ENCODE measurements at places on chromosomes 12 and 14. TPM values are rescaled to one million over a fixed set of nuclear protein-coding genes. Genes with fewer than 3 reads are reported as not detected.

ENDOU gene
- 0.31 TPM for total RNA-seq

SMIM41 gene
- 2.2 TPM for total RNA-seq

AMDHD1 gene
- total RNA-seq, result 0.51 TPM

TPH2 gene
- total RNA-seq, result not detected

EPYC gene
- 0.31 TPM for total RNA-seq

RAB2B gene
- 42.7 TPM for total RNA-seq

KRT7 gene
- total RNA-seq, result 33.6 TPM

- no peak overlapping the region for H3K27ac ChIP-seq
- H3K27me3 ChIP-seq, result no peaks in the 10 kb centered on the region
- no peak for DNase-seq
- no peaks in the 10 kb centered on the region for H3K4me1 ChIP-seq
- H3K4me3 ChIP-seq, result no peak overlapping the region
Observed at GRCh38 chr12:113720629-113721028, 245.5 kb downstream of the RBM19 start.

GRCh38 chr14:71579331-71579730, 352.9 kb upstream of the RGS6 start:
- H3K4me1 ChIP-seq, result peaks cover 15% of the 10 kb centered on the region
- H3K27me3 ChIP-seq, result no peaks in the 10 kb centered on the region
- H3K36me3 ChIP-seq, result no peaks in the 10 kb centered on the region
- no peak overlapping the region for H3K4me3 ChIP-seq

GRCh38 chr14:88170333-88170732, 152.7 kb downstream of the KCNK10 start:
- H3K36me3 ChIP-seq, result no peaks in the 10 kb centered on the region
- H3K27me3 ChIP-seq, result no peaks in the 10 kb centered on the region
- no peak for DNase-seq
- H3K4me3 ChIP-seq, result no peak overlapping the region

DNA sequence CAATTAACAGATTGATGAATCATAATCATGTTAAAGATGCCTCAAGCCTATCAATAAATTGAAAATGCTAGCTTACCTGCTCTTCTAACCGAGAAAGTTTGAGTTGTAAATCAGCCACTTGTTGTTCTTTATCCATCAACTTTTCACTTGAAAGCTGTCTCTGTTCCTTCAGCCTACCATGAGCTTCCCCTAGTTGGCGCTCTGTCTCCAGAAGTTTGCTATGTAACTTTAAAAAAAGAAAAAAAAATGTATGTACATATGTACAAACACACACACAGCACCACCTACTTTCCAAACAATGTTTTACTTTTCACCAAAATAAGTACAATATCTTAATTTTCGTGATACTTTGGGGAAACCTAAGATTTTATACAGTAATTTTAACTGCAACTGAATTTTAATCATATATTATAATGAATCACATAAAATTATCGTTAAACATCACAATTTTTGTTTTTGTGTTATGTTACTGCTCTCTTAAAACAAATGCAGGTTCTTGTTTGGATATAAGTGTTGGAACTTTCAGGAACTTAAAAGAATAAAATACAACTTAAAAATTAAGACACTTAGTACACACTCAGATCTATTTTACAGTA, 101.2 kb downstream of the EEA1 start:
- H3K27me3 ChIP-seq, result no peaks in the 10 kb centered on the region
- H3K4me1 ChIP-seq, result no peaks in the 10 kb centered on the region
- no peak overlapping the region for H3K4me3 ChIP-seq
- no peak overlapping the region for H3K27ac ChIP-seq
- DNase-seq, result peak; percentile 67

DNA sequence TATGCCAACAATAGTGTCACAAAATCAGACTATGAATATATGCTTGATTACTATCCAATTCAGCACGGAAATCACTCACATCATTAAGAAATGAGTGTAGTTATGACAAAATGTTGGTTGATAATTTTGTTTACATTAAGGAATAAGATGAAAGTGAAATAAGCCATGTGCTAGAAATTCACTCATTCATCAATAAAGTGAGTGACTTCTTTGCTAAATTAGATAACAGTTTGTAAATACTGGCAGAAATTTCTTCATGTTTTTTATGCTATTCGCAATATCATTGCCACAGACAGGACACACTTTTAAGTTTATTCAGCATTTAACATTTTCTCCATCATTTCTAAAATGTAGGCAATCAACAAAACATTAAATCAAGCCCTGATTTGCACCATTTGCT, 147.5 kb upstream of the FSCB start:
- H3K4me3 ChIP-seq, result no peak overlapping the region
- H3K27me3 ChIP-seq, result no peaks in the 10 kb centered on the region
- no peaks in the 10 kb centered on the region for H3K36me3 ChIP-seq
- DNase-seq, result no peak

DNA sequence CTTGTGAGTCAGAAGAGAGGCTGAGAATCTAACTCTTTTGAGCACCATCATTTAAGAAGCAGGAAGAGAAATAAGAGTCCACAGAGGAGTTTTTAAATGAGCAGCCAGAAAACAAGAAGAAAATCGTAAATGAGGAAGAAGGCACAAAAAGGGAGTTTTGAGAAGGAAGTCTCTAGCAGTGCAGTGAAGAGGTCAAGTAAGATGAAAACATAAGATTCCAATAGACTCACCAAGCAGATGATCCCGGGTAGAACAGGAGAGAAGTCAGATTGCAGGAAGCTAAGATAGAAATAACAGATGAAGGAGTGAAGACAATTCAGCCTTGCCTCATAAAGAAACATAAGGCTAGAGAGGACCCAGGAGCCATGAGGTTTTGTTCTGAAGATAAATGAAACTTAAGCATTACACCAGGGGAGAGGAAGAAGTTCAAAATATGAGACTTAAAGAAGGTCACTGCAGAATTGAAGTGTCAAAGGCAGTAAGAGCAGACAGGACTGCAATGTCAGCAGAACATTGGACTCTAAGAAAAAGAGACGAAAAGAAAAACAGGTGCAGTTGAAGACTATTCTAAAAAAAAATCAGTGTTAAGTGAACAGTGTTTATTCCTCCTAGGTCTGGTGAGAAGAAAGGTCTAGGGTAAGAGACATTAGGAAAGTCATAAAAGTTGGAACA, 229.0 kb downstream of the SEC23A start:
- H3K27ac ChIP-seq, result no peak overlapping the region
- no peaks in the 10 kb centered on the region for H3K27me3 ChIP-seq
- H3K4me3 ChIP-seq, result no peak overlapping the region
- H3K36me3 ChIP-seq, result no peaks in the 10 kb centered on the region
- peaks cover 7% of the 10 kb centered on the region for H3K4me1 ChIP-seq

GRCh38 chr12:76142305-76142704, 57.8 kb upstream of the NAP1L1 start:
- no peak for DNase-seq
- H3K36me3 ChIP-seq, result no peaks in the 10 kb centered on the region
- no peak overlapping the region for H3K4me3 ChIP-seq
- H3K4me1 ChIP-seq, result peaks cover 8% of the 10 kb centered on the region

- no peaks in the 10 kb centered on the region for H3K4me1 ChIP-seq
- no peak overlapping the region for H3K27ac ChIP-seq
- DNase-seq, result no peak
- no peaks in the 10 kb centered on the region for H3K36me3 ChIP-seq
Observed at GRCh38 chr12:2526371-2526770, 268.4 kb upstream of the FKBP4 start.

DNA sequence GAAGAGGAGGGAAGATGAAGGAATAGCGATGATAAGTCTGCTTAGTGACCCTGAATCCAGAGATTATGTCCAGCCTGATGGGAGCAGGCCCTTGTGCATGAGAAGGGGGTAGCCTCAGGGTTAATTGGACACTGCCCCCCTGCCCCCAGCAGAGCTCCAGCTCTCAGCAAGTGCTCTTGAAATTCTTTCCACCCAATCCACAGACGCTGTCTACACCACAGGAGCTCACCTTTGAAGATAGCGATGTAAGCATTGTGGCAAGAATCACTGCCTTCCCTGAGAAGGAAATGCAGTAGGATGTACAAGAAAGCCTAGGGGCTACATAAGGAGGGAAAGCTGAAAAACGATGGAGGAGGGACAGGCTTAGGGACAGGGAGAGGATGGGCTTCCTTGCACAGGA, 39.4 kb downstream of the CRACR2A start:
- no peak overlapping the region for H3K4me3 ChIP-seq
- no peaks in the 10 kb centered on the region for H3K27me3 ChIP-seq
- DNase-seq, result no peak
- H3K36me3 ChIP-seq, result peaks cover 2% of the 10 kb centered on the region
- H3K4me1 ChIP-seq, result no peaks in the 10 kb centered on the region
- no peak overlapping the region for H3K27ac ChIP-seq

DNA sequence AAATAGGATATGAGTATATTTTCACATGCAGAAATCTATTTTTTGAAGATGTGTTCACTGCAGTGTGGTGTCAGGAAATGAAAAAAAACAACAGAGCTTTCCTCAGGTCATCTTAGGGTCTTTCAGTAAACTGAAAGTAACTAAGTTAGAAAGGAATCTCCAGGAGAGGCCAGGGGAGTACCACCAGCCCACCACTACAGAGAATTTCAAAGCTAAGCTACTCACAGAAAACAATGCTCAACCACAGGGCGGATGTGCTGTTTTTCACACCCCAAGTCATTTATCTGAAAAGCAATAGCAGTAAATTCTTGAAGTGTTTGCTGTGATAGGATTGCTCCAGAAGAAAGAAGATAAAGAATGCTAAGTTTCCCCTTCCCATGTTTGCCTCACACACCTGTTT, 79.0 kb downstream of the IFNG start:
- no peak overlapping the region for H3K27ac ChIP-seq
- no peaks in the 10 kb centered on the region for H3K36me3 ChIP-seq
- H3K4me1 ChIP-seq, result no peaks in the 10 kb centered on the region
- no peak overlapping the region for H3K4me3 ChIP-seq
- DNase-seq, result no peak
- H3K27me3 ChIP-seq, result no peaks in the 10 kb centered on the region

DNA sequence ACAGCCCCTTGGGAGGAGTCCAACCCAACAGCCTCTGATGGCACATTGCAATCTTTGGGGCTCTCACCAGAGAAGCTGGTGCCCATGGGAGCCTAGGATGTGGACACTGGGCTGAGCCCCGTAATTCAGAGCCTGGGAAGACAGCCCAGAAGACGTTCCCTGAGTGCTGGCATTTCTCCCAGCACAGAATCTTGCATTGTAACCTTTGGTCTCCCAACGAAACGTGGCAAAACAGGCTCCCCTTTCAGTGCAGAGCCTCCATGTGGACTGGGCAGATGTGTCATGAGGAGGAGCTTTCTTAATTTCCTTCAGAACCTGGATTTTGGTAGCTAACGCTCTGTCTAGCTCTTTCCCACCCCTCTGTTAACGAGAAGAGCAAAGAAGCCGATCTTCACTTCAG, 26.3 kb downstream of the BATF start:
- H3K27ac ChIP-seq, result no peak overlapping the region
- H3K4me1 ChIP-seq, result no peaks in the 10 kb centered on the region
- H3K4me3 ChIP-seq, result no peak overlapping the region
- no peaks in the 10 kb centered on the region for H3K36me3 ChIP-seq
- H3K27me3 ChIP-seq, result no peaks in the 10 kb centered on the region
- DNase-seq, result peak; percentile 13

DNA sequence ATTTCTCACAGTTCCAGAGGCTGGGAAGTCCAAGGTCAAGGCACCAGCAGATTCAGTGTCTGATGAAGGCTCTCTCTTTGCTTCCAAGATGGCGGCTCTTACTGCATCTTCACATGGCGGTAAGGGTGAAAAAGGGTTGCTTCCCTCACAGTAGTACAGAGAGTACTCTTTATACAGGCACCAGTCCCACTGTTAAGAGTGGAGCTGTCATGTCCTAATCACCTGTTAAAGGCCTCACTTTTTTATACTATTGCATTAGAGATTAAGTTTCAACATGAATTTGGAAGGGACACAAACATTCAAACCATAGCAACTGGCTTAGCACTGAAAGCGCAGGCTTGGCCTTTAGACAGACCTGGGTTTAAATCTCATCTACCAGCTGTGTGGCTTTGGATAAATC, 50.0 kb upstream of the TCL1A start:
- DNase-seq, result no peak
- H3K36me3 ChIP-seq, result no peaks in the 10 kb centered on the region
- H3K4me1 ChIP-seq, result no peaks in the 10 kb centered on the region
- H3K27ac ChIP-seq, result no peak overlapping the region
- no peak overlapping the region for H3K4me3 ChIP-seq

GRCh38 chr12:119340578-119340977, 6.0 kb downstream of the CCDC60 start:
- H3K27me3 ChIP-seq, result no peaks in the 10 kb centered on the region
- no peak overlapping the region for H3K27ac ChIP-seq
- no peaks in the 10 kb centered on the region for H3K36me3 ChIP-seq
- DNase-seq, result no peak
- H3K4me1 ChIP-seq, result no peaks in the 10 kb centered on the region

DNA sequence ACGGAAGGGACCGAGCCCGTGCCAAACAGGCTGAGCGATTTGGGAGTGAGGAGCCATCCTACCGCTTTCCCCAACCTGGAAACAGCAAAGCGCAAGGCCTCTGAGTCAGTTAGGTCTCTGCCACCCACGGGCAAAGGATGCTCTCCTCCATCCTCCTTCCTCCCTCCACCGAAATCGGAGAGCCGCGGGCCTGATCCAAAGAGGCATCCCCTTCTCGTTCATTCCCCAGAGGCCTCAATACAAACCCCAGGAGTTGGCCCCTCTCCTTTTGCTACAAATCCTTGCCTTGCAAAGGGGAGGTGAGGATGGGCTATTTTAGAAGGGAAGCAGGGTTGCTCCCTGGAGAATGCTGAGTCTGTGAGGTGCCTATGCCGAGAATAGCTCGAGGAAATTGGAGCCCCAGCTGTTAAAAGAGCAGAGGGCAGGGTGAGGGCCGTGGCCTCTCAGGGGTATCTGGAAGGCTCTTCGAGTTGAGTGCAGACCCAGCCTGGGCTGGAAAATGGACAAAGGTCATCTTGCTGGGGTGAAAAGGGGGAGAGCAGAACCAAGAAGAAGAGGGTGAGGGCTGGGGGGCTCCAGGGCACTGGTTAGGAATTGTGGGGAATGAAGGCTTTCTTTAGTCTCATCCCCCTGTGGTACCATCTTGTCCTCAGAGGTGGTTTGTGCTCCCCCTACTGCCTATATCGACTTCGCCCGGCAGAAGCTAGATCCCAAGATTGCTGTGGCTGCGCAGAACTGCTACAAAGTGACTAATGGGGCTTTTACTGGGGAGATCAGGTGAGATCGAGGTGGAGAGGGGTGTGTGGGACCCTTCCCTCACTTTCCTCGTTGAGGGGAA, 1.1 kb downstream of the TPI1 start:
- peak overlapping the region; percentile 99 for H3K27ac ChIP-seq
- H3K4me3 ChIP-seq, result peak overlapping the region; percentile 92
- H3K4me1 ChIP-seq, result peaks cover 12% of the 10 kb centered on the region
- H3K36me3 ChIP-seq, result peaks cover 3% of the 10 kb centered on the region

- peaks cover 4% of the 10 kb centered on the region for H3K4me1 ChIP-seq
- H3K27ac ChIP-seq, result no peak overlapping the region
- no peak for DNase-seq
Observed at GRCh38 chr14:52129721-52130120, 60.9 kb upstream of the NID2 start.

GRCh38 chr12:115871714-115872113, 405.8 kb downstream of the MED13L start:
- H3K27ac ChIP-seq, result no peak overlapping the region
- no peak overlapping the region for H3K4me3 ChIP-seq
- H3K36me3 ChIP-seq, result no peaks in the 10 kb centered on the region
- no peaks in the 10 kb centered on the region for H3K4me1 ChIP-seq
- H3K27me3 ChIP-seq, result no peaks in the 10 kb centered on the region

Measured in lung (tissue), 17 donors.